ENCODE measurements at places on chromosomes 6 and 20. TPM values are rescaled to one million over a fixed set of nuclear protein-coding genes. Genes with fewer than 3 reads are reported as not detected.

DNA sequence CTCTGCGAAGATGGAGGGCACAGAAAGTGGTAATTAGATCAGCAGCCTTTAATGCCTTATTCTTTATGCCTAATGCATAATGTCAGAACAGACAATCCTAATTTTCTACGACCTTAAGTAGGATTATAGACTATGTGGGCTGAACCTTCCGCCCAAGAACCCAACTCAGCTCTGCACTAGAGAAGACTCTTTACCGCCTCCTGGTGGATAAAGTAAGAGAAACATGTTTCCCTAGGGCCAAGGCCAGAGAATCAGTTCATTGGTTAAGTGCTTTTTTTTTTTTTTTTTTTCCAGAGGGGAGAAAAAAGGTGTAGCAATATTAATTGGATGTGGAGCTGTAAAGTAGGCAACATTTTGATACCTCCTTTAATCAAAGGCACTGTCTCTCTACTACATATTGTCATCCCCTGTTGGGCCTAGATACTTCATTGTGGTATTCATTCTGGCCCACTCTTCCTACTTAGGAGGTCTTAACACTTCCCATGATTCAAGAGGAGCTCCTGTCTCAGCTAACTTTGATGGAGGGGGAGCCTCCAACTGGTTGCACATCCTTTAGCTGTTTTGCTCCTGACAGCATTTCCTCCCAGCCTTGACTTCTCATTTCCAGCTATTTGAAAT lies 124.9 kb upstream of the NRN1 start:
- no peak for DNase-seq

- DNase-seq = no peak
These were observed 11.2 kb downstream of the OGFRL1 start for GRCh38 chr6:71299541-71300470.

DNA sequence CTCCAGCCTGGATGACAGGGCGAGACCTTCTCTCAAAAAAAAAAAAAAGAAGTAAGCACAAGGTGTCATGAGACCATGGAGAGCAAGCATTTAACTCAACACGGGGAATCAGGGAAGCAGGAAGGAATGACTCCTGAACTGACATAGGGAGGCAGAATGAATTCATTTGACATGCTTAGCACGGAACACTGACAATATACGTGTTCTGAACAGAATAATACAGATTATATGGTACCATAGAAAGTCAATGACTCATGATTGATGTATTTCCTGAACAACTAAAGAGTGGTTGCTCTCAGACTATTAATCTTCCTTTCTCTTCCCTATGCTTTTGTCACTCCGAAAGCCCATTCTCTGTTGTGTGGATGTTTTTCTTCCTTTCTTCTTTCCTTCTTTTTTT lies 20.7 kb upstream of the ASIP start:
- no peak for DNase-seq

The TSHZ2 gene
- polyA plus RNA-seq = 14.5 TPM

- no peak for DNase-seq
These were observed 2.9 kb upstream of the BMP7 start for GRCh38 chr20:57269148-57269984.

DNA sequence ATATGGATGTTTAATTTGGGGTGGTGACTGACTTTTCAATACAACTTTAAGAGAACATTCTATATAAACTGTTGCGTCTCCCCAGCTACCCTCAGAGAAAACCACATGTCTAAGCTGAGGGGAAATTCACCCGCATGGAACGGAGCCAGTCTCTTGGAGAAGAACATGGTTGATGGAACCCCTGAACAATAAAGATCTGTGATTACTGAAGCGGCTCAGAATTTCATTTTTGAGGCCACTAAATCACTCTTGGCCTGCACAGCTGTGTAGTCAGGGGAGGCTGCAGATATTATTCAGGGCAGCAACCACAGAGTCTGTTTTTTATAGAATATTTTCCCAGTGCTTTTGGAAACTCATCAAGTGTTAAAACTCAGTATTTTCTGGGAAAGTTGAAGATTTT lies 73.8 kb downstream of the EYA4 start:
- DNase-seq = no peak

DNA sequence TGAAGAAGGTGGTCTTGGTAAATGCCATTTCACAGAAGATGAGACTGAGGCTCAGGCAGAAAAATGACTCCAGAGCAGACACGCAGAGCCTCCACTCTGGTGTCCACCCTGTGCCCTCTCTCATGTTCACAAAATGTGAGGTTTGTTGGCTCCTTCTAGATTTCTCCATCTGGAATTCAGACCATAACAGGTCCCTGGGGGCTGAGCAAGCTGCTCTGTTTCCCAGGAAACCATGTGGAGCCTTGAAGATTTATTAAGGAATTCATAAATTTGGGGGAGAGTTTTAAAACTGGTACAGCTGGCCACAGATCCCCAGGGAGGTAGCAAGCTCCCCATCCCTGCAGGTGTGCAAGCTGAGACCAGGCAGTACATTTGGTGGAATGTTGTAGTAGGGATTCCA lies 38.8 kb upstream of the SIRPA start:
- no peak for DNase-seq

DNA sequence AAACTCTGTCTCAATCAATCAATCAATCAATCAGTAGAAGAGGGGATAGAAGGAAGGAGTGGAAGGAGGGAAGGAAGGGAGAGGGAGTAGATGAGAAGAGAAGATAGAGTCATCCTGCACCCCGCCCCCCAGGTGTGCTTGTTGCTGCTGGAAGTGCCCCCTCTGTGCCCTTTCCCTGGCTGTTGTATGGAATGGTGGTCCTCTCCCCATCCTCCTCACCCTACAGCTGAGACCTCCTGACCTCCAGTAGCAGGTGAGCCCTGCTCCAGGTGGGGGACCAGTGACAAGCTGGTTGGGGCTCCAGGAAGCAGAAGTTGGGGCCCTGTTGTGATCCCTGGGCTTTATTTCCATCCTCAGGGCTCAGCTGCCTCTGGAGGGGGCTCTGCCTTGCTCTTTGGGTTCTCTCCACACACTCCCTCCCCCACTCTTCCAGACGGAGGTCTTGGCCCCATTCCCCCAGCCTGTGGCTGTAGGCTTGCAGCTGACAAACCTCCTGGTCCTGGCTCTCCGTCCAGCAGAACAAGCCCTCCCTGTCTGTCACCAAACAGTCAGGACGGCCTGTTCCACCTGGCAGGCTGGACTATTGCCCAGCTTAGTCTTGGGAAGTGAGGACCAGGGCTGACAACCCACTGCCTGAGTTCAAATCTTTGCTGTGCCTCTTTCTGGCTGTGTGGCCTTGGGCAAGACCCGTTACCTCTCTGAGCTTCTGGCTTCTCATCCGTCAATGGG lies 26.0 kb upstream of the SCRT2 start:
- DNase-seq = no peak

GRCh38 chr6:30157581-30157980 lies 3.4 kb downstream of the TRIM10 start:
- DNase-seq = no peak

The LRRC73 gene
- 1.2 TPM for polyA plus RNA-seq

GRCh38 chr6:56714982-56715456 lies 72.3 kb upstream of the DST start:
- DNase-seq = no peak

DNA sequence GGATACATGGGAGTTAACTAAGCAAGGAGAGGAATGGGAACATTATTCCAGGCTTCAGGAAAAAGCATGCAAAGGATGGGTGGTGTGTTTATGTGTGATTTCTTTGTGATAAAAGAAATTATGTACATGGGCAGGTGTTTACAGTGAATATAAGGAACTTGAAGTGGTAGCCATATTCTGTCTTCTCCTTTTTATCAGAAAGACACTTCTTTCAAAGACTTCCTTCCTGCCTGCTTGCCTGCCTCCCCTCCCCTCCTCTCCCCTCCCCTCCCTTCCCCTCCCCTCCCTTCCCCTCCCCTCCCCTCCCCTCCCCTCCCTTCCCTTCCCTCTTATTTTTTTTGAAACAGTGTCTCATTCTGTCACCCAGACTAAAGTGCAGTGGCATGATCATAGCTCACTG lies 14.4 kb downstream of the CYB5R4 start:
- DNase-seq = no peak

DNA sequence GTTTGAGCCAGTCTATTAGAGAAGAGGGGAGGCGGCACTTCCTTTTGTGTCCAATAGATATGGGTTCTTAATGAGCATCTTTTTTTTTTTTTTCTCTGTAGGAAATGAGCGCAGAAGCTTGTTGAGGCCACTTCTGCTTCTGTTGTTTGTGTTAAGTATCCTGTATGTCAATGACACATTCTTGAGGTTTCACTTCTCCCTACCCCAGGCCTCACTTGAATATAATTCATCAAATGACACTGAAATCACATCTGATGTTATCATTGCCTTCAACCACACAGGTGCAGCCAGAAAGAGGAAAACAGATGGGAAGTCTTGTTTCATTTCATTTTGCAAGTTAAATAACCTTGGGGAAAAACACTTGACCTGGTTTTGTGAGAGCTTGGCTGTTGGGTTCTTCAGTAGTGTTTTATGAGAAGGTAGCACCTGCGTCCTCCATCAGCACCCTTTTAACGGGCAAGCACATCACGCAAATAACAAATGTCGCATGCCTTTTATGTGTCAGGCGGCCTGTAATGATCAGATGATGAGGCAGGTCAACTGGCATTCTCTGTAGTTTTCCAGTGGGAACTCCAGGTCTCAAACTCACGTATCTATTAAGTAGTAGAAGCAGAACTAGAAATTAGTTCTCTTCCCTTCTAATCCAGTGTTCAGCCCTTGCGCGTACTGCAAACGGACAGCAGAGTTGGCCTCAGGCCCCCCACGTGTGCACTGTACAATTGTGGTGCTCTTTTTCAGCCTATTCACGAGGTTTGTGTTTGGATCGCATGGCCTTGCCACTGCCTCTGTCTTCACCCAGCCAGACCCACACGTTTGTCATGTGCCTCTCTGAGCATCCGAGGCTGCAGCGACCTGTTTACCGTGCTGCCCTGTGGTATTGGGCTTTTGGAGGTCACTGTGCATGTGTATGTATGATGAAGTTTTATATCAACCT lies 23.5 kb downstream of the PLEKHG1 start:
- no peak for DNase-seq

- no peak for DNase-seq
These were observed 512.8 kb downstream of the MAFB start for GRCh38 chr20:40176098-40176841.

GRCh38 chr6:3285049-3285639 lies 26.4 kb downstream of the PSMG4 start:
- DNase-seq = no peak

DNA sequence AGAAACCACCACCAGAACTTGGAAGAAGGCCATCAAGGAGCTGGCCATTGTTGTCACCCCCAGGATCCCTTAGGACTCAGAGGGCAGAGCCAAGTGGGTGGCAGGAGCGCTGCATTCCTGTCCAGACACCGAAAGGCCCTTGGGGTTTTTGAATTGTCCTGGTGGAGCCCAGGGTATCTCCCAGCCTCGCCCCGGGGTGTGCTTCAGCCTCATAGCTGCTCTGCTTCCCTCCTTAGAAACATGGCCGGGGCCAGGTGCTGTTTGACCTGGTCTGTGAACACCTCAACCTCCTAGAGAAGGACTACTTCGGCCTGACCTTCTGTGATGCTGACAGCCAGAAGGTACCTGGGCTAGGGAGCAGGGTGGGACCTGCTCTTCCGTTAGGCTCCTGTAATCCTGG lies 23.2 kb downstream of the EPB41L1 start:
- DNase-seq = no peak

The FITM2 gene
- polyA plus RNA-seq = 7.5 TPM

GRCh38 chr20:48758206-48758820 lies 69.5 kb downstream of the PREX1 start:
- DNase-seq = no peak

GRCh38 chr20:38002422-38002821 lies 30.8 kb downstream of the TTI1 start:
- DNase-seq = no peak

The NKAPL gene
- polyA plus RNA-seq = 3.4 TPM

- DNase-seq = no peak
These were observed 151.6 kb upstream of the ZNF337 start for GRCh38 chr20:25848222-25848621.

GRCh38 chr6:9131616-9132015 lies 696.3 kb upstream of the SLC35B3 start:
- no peak for DNase-seq

The TTK gene
- 19.7 TPM for polyA plus RNA-seq

- no peak for DNase-seq
These were observed 220.3 kb upstream of the LAMP5 start for GRCh38 chr20:9294041-9294440.

The PDSS2 gene
- 17.1 TPM for polyA plus RNA-seq

DNA sequence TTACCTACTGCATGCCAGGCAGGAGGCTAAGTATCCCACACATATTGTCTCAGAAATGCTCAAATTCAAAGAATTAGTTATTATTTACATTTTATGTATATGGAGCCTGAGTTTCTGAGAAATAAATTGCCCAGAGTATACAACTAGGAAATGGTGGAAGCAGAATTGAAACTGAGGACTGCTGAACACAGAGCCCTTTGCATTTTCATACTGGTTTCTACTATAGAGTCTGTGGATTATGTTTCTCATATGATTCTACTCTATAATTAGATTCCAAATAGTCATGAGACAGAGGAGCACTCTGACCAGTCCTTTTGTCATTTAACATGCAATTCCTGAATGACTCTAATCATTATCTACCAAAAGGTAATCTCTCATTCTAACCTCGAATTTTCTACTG lies 254.3 kb downstream of the LMBRD1 start:
- no peak for DNase-seq

- DNase-seq = no peak
These were observed 21.3 kb downstream of the BLTP3A start for GRCh38 chr6:34813028-34813713.

DNA sequence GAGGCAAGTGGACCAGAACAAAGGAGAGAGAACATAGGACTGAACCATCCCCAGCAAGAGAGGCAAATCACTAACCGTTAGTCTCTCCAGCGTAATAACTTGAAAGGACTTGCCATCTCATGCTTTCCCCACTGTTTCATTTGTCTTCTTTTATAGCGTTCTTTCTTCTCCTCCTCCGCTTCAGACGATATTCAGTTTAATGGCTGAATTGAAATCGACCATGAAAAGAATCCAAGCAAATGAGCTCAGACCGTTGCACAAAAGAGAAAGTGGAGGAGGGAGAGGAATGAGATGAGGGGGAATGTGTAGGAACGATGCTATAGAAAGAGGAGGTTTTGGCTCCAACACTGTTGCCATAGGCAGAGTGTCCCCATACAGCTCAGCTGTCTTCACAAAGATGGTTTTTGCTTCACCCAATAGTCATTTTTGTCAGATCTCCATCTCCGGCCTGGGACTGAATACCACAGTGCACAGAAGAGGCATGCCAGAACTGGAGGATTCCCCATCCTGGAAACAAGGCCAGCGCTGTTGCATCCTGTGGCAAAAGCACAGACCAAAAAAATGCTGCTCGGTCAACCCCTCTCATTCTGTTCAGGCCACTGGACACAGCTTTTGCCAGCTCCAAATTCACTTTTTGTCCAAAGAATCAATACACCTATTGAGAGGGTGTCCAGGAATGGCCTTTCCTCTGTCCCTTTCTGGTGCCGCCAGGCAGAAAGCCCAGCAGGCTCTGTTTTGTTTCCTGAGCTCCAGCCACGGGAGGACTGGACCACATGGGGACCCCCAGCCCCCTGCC lies 176.1 kb downstream of the ID4 start:
- DNase-seq = no peak

- no peak for DNase-seq
These were observed 23.1 kb downstream of the AAR2 start for GRCh38 chr20:36259177-36260061.

- DNase-seq = no peak
These were observed 96.1 kb upstream of the BHLHE23 start for GRCh38 chr20:63102721-63103375.

Measured in left renal cortex interstitium (tissue), 4 donors.